Fibroblast of lung (primary cell): ENCODE measurements at places on chromosomes 2 and 18. TPM values are rescaled to one million over a fixed set of nuclear protein-coding genes. Genes with fewer than 3 reads are reported as not detected.

EVA1A gene
- 10.0 and 22.8 TPM in 2 replicates for polyA plus RNA-seq

VAMP8 gene
- polyA plus RNA-seq = 17.7 and 80.6 TPM in 2 replicates

IL1B gene
- polyA plus RNA-seq = 0.23 and 0.30 TPM in 2 replicates

SCRN3 gene
- 24.5 and 29.2 TPM in 2 replicates for polyA plus RNA-seq

DSG2 gene
- polyA plus RNA-seq = 1.1 and 1.6 TPM in 2 replicates
